ENCODE measurements at places on chromosomes 1 and 21. TPM values are rescaled to one million over a fixed set of nuclear protein-coding genes. Genes with fewer than 3 reads are reported as not detected.
A peak's percentile ranks its signal among the peaks of the same experiment; 100 is the strongest.

HMGCS2 gene
- polyA plus RNA-seq, result 3.9 TPM

DNA sequence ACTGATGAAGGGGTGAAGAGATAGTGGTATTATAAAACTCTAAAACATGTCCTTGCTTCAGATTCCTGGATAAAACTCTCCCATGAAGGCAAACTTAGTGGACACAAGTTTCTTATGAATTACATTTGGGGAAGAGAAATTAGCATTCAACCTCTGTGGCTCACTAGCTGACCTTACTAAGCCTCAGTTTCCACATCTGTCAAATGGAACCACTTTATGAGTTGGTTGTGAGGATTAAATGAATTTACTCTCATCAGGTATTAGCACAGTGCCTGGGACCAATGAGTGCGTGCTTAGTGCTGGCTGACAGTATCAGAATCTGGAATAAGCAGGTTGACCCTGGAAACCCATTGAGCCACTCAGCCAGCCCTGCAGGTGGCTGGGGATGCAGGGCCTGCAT lies 2.6 kb downstream of the CACNA1S start:
- DNase-seq, result no peak
- no peaks in the 10 kb centered on the region for H3K4me1 ChIP-seq
- peaks cover 28% of the 10 kb centered on the region for H3K27me3 ChIP-seq
- H3K4me3 ChIP-seq, result no peak overlapping the region

- peak overlapping the region; percentile 50 for H3K27ac ChIP-seq
- no peaks in the 10 kb centered on the region for H3K27me3 ChIP-seq
- peaks cover 5% of the 10 kb centered on the region for H3K4me1 ChIP-seq
- no peaks in the 10 kb centered on the region for H3K36me3 ChIP-seq
- DNase-seq, result peak; percentile 39
Measured at GRCh38 chr1:101136739-101137138, 100.1 kb upstream of the S1PR1 start.

CD84 gene
- 5.9 TPM for polyA plus RNA-seq

ECE1 gene
- polyA plus RNA-seq, result 34.2 TPM

DNA sequence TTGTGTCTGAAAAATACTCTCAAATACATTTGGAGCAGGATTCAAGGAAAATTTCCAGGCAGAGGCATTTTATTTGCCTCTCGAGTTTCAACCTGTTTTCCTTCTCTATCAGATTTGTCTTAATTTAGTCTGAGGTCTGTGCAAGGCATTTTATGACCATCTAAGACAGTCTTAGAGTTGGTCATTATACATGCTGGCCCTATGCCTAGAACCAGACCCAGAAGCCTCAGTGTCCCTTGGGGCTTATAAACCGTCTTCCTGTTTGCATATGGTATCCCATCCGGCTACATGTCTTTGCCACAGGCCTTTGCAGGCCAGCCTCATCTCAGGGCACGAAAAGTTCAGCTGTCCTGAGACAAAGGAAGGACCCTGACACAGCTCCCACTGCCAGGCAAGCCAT lies 346.1 kb downstream of the SIPA1L2 start:
- no peak overlapping the region for H3K27ac ChIP-seq
- DNase-seq, result no peak
- no peaks in the 10 kb centered on the region for H3K27me3 ChIP-seq
- no peak overlapping the region for H3K4me3 ChIP-seq
- H3K36me3 ChIP-seq, result no peaks in the 10 kb centered on the region
- no peaks in the 10 kb centered on the region for H3K4me1 ChIP-seq

Data from thymus (tissue), 14 donors.